Fibroblast of lung (primary cell): ENCODE measurements at places on chromosomes 3 and 15.

DNA sequence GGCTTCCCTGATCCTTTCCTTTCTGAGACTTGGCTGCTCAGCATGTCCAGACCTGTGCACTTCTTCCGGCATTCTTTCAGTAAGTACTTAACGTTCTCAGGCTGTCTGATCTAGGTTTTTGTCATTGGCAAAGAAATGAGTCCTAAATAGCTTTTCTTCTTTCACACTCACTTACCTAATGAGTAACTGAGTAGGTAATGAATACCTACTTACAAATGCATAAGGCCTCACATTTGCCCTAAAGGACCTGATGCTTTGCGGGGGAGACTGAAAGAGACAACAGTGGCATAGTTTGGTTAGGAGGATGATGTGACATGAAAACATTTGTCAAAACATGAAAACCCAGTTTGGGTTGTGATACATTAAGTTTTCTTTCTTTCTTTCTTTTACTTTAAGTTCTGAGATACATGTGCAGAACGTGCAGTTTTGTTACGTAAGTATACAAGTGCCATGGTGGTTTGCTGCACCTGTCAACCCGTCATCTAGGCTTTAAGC lies 516.7 kb upstream of the CFAP20DC start:
- no peak for DNase-seq
- no peaks in the 10 kb centered on the region for H3K4me1 ChIP-seq
- H3K36me3 ChIP-seq = no peaks in the 10 kb centered on the region

DNA sequence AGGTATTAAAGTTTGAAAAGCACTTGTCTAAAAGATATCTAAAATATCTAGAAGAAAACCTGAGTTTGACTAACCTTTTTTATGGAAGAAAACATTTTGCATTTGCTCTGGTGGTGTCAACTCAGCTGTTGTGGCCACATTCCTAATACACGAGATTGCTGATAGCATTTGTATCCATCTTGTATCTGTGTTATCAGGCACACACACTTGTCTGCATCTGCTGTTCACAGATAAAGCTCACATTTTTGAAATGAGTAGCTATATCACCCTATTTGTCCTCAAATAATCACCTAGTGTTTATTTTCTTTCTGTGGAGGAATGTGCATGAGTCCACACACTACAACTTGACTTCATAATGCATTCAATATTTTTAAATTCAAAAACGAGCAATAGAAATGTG lies 632.3 kb upstream of the NR2F2 start:
- no peaks in the 10 kb centered on the region for H3K27me3 ChIP-seq
- H3K36me3 ChIP-seq = no peaks in the 10 kb centered on the region
- no peak overlapping the region for H3K27ac ChIP-seq
- H3K4me3 ChIP-seq = no peak overlapping the region
- no peak for DNase-seq
- H3K4me1 ChIP-seq = no peaks in the 10 kb centered on the region

GRCh38 chr3:160460033-160460432 lies 10.4 kb upstream of the TRIM59 start:
- no peaks in the 10 kb centered on the region for H3K27me3 ChIP-seq
- no peaks in the 10 kb centered on the region for H3K4me1 ChIP-seq
- DNase-seq = no peak
- no peak overlapping the region for H3K4me3 ChIP-seq
- no peaks in the 10 kb centered on the region for H3K36me3 ChIP-seq

DNA sequence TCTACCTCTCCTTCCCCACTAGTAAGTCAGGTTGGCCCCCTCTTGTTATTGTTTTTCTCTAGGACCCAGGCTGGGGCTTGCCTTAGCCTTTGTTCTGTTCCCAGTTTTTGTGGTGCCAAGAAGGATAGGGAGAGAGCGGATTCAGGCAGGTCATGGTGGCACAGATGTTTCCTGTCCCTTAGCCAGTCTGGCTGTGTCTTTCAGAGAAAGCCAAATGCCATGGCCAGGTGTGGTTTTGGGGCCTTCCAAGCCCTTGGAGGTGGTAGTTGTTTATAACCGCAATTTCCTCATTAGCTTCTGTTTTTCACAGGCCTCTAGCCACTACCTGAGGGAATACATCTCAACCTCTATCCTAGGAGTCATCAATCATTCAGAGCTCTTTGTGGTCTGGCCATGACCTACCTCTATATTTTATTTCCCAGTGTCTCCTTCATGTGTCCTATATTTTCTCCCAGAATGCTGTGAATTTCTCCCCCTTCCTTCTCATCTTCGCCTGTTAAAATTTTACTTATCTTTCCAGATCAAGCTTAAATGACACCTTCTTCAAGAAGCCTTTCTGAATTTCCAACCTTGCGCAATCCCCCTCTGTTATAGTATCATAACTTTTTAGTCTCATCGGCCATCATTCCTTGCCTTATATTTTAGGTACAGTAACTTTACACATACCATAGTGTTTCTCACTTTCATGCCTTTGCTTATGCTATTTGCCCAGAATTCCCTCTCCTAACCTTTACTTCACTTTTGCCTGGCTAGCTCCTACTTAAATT lies 38.2 kb downstream of the TIMP4 start:
- no peak overlapping the region for H3K27ac ChIP-seq
- no peak for DNase-seq
- no peaks in the 10 kb centered on the region for H3K4me1 ChIP-seq
- peaks cover 19% of the 10 kb centered on the region for H3K27me3 ChIP-seq

- no peaks in the 10 kb centered on the region for H3K36me3 ChIP-seq
- no peaks in the 10 kb centered on the region for H3K27me3 ChIP-seq
- no peaks in the 10 kb centered on the region for H3K4me1 ChIP-seq
- H3K4me3 ChIP-seq = no peak overlapping the region
- no peak for DNase-seq
Measured at GRCh38 chr3:18066899-18067582, 324.6 kb upstream of the TBC1D5 start.

GRCh38 chr3:129112308-129113052 lies 9.1 kb downstream of the RAB43 start:
- H3K27ac ChIP-seq = no peak overlapping the region
- DNase-seq = no peak
- H3K36me3 ChIP-seq = peaks cover 1% of the 10 kb centered on the region
- no peaks in the 10 kb centered on the region for H3K27me3 ChIP-seq
- no peaks in the 10 kb centered on the region for H3K4me1 ChIP-seq

- no peaks in the 10 kb centered on the region for H3K4me1 ChIP-seq
- H3K27ac ChIP-seq = no peak overlapping the region
- DNase-seq = peak; percentile 95
- H3K4me3 ChIP-seq = no peak overlapping the region
Measured at GRCh38 chr3:7875925-7876324, 625.7 kb upstream of the LMCD1 start.

- H3K27me3 ChIP-seq = peaks cover 9% of the 10 kb centered on the region
- no peak overlapping the region for H3K27ac ChIP-seq
- DNase-seq = no peak
- H3K4me1 ChIP-seq = no peaks in the 10 kb centered on the region
- H3K4me3 ChIP-seq = no peak overlapping the region
Measured at GRCh38 chr15:66231394-66232266, 21.9 kb downstream of the MEGF11 start.

- H3K27me3 ChIP-seq = no peaks in the 10 kb centered on the region
- no peak for DNase-seq
- H3K4me3 ChIP-seq = no peak overlapping the region
- no peak overlapping the region for H3K27ac ChIP-seq
- H3K36me3 ChIP-seq = no peaks in the 10 kb centered on the region
- H3K4me1 ChIP-seq = no peaks in the 10 kb centered on the region
Measured at GRCh38 chr3:193194371-193194770, 46.7 kb upstream of the PLAAT1 start.

- DNase-seq = no peak
- no peaks in the 10 kb centered on the region for H3K27me3 ChIP-seq
- no peak overlapping the region for H3K27ac ChIP-seq
- no peaks in the 10 kb centered on the region for H3K4me1 ChIP-seq
Measured at GRCh38 chr3:78794431-78794830, 973.4 kb downstream of the ROBO1 start.

DNA sequence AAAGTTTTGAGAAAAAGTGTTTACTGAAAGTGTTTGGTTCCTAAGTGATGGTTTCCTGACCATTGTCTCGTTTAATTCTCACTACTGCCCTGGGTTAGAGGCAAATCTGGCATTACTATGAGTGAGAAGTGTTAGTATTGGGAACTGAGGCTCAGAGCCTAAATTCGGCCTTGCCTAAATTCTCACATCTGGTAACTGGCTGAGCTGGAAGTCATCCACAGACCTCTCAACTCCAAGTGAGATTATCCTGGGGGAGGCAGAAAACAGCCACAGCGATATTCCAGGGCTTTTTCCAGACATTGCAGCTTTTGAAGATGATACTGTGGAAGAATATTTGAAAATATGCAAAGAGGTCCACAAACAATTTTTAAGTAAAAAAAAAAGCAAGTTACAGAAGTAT lies 85.1 kb upstream of the TRA2B start:
- no peak overlapping the region for H3K27ac ChIP-seq
- H3K4me1 ChIP-seq = peaks cover 14% of the 10 kb centered on the region
- H3K4me3 ChIP-seq = no peak overlapping the region
- no peak for DNase-seq
- no peaks in the 10 kb centered on the region for H3K36me3 ChIP-seq

- DNase-seq = no peak
- H3K36me3 ChIP-seq = no peaks in the 10 kb centered on the region
- H3K4me1 ChIP-seq = no peaks in the 10 kb centered on the region
Measured at GRCh38 chr15:64354688-64355344, 1.2 kb downstream of the CSNK1G1 start.

- H3K4me1 ChIP-seq = no peaks in the 10 kb centered on the region
- no peak for DNase-seq
- H3K27ac ChIP-seq = no peak overlapping the region
- no peaks in the 10 kb centered on the region for H3K36me3 ChIP-seq
Measured at GRCh38 chr3:10178892-10179291, 14.2 kb downstream of the IRAK2 start.

- H3K36me3 ChIP-seq = no peaks in the 10 kb centered on the region
- no peaks in the 10 kb centered on the region for H3K4me1 ChIP-seq
- H3K27ac ChIP-seq = no peak overlapping the region
- no peak overlapping the region for H3K4me3 ChIP-seq
- no peak for DNase-seq
Measured at GRCh38 chr15:67571648-67572415, 29.3 kb downstream of the MAP2K5 start.
